CD4-positive, alpha-beta T cell treated with Interleukin-2 at 100 ng/mL for 4 hours (primary cell): ENCODE measurements at places on chromosomes 4 and X.

- no peak for DNase-seq
These were observed 207.8 kb downstream of the ANTXR2 start for GRCh38 chr4:79865201-79865597.

DNA sequence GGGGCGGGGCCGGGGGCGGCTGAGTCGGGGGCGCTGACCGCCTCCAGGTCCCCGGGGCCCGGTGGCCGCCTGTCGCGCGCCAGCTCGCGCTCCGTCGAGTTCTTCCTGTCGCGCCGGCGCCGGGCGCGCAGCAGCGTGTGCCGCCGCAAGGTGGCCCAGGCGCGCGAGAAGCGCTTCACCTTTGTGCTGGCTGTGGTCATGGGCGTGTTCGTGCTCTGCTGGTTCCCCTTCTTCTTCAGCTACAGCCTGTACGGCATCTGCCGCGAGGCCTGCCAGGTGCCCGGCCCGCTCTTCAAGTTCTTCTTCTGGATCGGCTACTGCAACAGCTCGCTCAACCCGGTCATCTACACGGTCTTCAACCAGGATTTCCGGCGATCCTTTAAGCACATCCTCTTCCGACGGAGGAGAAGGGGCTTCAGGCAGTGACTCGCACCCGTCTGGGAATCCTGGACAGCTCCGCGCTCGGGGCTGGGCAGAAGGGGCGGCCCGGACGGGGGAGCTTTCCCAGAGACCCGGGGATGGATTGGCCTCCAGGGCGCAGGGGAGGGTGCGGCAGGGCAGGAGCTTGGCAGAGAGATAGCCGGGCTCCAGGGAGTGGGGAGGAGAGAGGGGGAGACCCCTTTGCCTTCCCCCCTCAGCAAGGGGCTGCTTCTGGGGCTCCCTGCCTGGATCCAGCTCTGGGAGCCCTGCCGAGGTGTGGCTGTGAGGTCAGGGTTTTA is 1.5 kb downstream of the ADRA2C start:
- no peak for DNase-seq

DNA sequence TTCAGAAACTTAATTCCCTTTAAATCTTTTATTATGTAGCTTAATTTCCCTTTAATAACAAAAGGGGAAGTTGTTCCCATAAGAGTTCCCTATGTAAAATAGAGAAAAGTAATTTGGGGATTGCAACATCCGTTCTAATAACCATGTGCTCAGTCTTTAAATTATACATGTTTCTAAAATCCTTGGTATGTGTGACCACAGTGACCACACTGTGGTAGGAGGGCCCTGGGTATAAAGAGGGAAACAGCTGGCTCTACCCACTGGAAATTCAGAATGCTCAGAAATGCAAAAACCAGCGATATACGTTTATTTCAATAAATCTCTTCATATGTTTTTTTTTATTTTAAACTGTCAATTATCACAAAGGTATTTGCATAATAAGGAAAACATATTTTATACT is 219.1 kb downstream of the FGF13 start:
- DNase-seq = no peak

DNA sequence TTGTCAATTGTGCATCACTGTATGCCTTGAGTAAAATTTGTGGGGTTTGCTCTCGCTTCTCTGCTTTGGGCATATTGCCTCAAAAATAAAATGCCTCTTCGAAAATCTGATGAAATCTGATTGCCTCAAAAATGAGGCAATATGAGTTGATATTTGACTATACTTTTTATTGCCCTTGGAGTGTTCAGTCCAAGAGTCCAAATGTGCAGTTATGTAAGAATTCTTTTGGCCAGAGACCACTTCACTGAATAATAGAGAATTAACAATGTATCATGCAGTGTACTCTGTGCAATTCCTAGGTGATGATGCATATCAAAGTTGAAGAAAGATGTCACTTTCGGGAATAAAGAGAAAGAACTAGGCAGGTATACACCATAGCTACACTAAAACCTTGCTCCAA is 8.6 kb downstream of the MAOA start:
- DNase-seq = no peak

DNA sequence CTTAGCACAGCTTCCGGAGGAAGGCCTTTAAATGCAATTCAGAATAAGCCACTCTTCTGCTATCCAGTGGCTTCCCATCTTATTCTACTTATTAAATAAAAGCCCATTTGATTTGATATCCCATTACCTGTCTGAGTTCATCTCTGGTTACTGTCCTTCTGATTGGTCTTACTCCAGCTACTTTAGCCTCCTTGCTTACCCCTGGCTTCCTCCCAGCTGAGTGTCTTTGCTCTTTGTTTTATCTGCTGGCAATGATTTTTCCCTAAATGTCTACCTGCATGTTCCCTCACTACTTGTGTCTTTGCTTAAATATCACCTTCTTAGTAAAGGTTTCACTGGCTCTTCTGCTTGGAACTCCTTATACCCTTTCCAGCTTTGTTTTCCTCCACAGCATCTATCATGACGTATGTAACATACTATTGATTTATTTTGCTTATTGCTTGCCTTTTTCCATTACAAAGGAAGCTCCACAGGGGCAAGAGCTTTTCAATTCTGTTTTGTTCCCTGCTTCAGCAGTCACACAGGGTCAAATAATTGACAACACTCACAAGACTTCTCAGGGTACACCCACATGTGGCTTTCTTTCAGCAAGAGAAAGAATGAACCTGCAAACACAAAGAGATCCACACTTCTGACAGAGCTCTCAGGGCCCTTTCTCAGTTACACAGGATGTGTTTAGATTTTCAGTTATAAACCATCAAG is 63.8 kb downstream of the TBC1D19 start:
- no peak for DNase-seq

GRCh38 chr4:38182334-38182998 is 222.3 kb downstream of the PTTG2 start:
- DNase-seq = no peak

DNA sequence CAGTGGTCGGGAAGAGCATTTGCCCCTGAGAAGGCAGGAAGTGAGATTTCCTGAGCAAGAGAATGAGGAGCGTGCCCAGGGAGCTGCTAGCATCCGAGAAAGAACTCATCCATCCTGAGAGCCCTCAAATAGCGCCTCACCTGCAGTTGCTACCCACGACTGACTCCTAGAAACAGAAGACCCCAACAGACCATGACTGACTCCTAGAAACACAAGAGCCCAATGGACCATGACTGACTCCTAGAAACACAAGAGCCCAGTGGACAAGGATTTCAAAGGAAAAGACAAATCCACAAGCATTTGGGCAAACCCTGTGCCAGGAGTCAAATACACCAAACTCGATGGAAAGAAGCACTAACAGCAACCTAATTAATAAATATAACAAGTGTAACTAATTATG is 575.2 kb upstream of the FRG1 start:
- DNase-seq = no peak

DNA sequence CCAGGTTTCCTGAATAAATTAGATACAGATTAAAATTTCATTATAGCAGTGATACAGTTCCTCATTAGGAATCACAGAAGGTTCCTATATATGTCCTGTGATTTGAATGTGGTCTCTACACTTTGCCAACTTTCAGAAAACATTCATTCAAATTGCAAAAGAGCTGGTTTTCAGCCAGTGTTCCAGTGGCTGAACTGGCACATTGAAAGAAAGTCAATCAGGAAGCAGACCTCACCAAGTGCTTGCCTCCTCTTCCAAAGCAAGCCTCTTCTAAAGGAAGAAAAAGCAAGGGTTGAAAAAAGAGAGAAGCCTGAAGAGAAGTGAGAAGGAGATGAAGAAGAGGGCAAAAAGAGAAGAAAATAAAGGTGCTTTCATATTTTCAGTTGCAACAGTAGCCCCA is 12.7 kb downstream of the KLHL34 start:
- DNase-seq = no peak

GRCh38 chr4:61896634-61897033 is 696.5 kb downstream of the ADGRL3 start:
- DNase-seq = no peak

DNA sequence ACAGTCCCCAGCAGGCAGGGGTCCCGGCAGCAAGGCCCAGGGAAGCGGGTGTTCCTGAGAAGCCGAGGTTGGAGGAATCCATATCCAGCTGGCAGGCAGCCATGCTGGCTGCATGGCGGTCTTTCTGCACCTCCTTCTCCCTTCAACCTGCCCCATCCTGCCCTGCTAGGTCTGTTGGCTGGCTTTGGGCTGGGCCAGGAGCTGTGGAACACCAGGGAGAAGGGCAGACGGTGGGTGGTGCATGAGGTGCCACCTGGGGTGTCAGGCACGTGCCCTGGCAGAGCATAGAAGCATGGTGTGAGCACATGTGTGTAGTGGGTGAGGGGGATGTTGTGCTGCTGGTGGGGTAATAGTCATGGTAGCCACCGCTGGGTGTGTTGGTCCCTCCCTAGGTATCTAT is 150.1 kb downstream of the PJA1 start:
- DNase-seq = no peak

DNA sequence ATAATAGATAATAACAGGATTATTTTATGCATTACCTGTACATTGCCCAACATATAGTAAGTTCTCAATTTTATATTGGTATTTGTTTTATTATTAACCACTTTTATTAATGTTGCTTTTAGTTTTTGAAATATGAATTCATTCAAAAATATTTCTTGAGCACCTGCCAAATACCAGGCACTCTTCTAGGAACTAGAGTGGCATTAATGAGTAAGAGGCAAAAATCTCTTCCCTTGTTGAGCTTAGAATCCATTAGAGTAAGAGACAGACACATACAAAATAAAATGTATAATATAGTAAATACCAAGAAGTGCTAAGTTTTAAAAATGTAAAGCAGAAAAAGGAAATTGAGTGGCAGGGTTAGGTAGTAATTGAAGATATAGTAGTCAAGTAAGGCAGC is 45.8 kb downstream of the TET2 start:
- no peak for DNase-seq

DNA sequence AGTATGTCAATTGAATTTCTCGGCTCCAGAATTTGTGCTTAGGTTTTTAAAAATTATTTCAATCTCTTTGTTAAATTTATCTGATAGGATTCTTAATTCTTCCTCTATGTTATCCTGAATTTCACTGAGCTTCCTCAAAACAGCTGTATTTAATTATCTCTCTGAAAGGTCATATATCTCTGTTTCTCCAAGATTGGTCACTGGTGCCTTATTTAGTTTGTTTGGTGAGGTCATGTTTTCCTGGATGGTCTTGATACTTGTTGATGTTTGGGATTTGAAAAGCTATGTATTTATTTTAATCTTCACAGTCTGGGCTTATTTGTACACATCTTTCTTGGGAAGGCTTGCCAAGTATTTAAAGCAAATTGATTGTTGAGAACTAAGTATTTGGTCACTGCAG is 24.7 kb upstream of the HERC3 start:
- no peak for DNase-seq

DNA sequence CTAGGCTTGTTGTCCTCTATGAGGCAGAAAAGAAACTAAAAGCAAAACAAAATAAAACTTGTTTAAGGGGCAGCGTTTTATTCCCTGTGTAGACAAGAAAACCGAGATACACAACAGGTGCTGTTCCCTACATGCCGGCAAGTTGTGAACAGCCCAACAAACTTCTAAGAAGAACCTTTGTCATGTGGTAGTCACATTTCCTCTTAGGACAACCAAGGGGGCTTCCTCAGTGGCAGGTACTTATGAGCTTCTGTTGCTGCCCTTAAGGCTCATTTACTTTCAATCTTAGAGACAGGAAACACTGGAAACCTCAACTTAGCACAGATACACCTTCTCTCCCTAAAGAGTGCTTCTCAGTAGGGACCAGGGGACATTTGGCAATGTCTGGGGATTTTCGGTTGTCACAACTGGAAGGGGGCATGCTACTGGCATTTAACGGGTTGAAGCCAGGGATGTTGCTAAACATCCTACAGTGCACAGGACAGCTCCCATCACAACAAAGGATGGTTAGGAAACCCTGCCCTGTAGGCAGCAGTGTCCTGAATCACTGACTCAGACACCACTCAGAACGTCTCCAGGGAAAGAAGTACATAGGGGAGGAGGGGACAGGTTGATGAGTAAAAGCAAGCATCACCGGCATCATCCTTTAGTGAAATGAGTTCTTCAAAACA is 111.0 kb downstream of the ASB9 start:
- DNase-seq = peak; percentile 61

DNA sequence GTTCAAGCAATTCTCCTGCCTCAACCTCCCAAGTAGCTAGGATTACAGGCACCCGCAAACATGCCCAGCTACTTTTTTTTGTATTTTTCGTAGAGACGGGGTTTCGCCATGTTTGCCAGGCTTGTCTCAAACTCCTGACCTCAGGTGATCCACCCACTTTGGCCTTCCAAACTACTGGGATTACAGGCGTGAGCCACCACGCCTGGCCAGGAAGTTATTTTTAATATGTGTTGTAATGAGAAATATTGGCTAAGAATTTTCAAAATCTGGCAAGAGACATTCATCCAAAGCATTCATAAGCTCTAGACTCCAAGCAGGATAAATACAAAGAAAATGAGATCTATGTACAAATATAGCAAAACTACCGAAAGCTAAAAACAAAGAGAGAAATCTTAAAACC is 18.0 kb upstream of the METAP1 start:
- DNase-seq = no peak

GRCh38 chr4:4425119-4425690 is 38.3 kb downstream of the NSG1 start:
- no peak for DNase-seq

DNA sequence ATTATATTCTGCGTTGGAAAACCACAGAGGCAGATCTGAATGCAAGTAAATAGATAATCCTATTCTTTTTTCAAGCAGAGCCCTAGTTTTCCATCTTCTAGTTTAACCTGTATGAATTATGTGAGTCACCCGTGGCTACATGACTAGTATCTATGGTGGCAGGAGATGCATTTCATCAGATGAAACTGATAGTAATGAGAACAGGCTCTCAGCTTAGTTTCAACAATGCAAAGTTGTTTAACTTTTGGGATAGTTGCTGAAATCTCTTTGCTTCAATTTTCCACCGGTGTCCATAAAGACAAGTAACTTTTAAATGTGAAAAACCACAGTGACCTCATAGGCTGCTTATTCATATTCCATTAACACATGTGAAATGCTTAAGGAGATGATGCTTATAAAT is 1317.4 kb upstream of the TENM3 start:
- DNase-seq = no peak

DNA sequence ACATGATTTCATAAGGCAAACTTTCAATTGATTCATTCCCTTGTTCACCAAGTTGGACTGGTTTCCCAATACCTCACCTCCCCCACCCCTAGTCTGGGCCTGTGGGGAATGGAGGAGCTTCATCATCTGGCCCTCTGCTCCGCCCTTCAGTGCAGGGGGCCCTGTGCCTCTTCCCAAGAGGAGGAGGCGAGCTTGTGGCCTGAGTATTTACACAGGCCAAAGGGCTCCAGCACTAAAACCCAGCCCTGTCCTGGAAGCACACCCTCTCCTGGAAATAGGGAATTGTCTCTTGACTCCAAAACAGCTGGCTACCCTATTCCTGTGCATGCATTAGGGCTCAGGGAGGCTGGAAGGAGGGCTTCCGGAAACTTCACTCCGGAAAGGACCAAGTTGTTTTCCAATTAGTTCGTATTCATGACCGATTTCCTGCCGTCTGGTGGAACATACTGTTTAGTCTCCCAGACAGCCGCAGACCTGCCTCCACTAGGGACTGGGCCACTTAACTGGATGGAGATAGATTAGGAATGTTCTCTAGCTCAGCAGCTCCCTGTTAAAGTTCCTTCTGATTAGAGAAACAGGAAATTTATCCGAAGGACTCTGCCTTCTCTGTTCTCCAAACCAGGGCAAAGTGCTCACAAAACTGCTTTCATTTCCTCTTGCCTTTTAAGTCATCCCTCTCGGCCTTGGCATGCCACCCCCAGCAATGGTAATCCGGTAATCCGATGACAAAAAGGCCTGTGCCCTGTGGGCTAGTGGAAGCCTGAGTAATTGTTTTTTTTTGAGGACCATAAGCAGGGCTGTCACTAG is 5.8 kb downstream of the SRPX2 start:
- DNase-seq = no peak

GRCh38 chr4:106801386-106801785 is 234.7 kb downstream of the DKK2 start:
- DNase-seq = no peak
